ENCODE measurements at places on chromosomes 16 and 17.

GRCh38 chr17:42241871-42242270, 34.3 kb downstream of the STAT5B start:
- DNase-seq = no peak

- no peak for DNase-seq
Observed at GRCh38 chr17:68611353-68612208, 10.4 kb upstream of the FAM20A start.

- DNase-seq = peak; percentile 48
Observed at GRCh38 chr17:57946798-57947358, 8.3 kb downstream of the CUEDC1 start.

DNA sequence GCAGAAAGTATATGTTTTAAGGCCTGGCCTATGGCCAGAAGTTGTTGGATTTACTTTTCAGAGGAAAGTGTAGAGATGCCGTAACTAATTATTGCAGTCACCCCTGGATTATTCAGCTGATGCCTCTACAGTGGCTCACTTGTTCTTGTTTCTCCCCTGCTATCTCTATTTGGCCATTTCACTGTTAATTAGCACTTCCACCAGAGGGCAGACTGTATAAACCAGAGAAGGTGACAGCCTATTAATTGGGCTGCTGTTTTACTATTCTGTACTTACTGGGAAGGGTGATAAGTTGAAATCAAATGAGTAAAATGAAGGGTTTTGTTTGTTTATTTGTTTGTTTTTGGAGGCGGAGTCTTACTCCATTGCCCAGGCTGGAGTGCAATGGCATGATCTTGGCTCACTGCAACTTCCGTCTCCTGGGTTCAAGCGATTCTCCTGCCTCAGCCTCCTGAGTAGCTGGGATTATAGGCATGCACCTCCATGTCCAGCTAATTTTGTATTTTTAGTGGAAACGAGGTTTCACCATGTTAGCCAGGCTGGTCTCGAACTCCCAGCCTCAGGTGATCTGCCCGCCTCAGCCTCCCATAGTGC, 66.0 kb downstream of the CDK12 start:
- DNase-seq = no peak

GRCh38 chr17:15782866-15783265, 50.8 kb downstream of the TBC1D26 start:
- DNase-seq = peak; percentile 64

- no peak for DNase-seq
Observed at GRCh38 chr16:22789281-22789945, 24.5 kb upstream of the HS3ST2 start.

GRCh38 chr16:29663016-29663806, at the start of gene SPN:
Gene SPN (plus strand): TSS chr16:29663247. CDS start chr16:29663729, 482 bp downstream.
- DNase-seq = no peak

GRCh38 chr17:78127239-78127887, 1.2 kb downstream of the TMC6 start:
- DNase-seq = no peak

Measured in ovary (tissue), 10 donors.